ENCODE measurements at places on chromosomes 11 and 22.

GRCh38 chr11:118074785-118075184 is 2.1 kb upstream of the TMPRSS4 start:
- DNase-seq: no peak

- DNase-seq: no peak
These were observed 1.3 kb upstream of the LIMK2 start for GRCh38 chr22:31210556-31211421.

DNA sequence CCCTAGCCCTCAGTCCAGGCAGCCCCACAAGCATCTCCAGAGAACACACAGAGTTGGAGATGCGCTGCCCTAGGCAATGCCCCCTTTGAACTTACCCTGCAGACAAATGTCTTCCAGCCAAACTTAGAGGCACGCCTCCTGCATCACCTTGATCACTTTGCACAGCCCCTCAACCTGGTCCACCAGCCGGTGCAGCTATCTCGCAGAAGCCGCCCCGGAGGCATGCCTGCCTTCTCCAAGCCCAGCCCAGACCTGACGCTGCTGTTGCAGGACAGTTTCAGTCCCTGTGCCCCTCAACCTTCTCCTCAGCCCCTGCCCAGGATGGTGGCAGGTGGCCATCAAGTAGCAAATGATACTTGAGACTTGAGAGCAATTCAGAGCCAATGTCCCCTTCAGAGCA is 16.7 kb upstream of the POU2AF1 start:
- DNase-seq: no peak

DNA sequence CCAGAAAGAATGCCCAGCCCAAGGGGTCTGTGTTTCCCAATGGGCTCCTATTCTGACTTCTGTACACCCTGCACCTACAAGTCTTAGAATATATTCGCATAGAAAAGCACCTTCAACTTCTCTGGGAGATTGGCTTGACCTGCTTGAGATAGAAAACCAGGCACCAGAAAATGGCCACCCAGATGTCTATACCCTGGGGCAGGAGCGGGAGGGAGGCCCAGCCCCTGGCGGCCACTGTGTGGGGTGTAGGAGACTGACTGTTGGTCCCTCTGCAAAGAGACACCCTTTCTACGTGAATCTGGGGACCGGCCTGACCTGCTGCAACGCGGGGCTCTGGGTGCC is 8.5 kb downstream of the DENND6B start:
- DNase-seq: no peak

GRCh38 chr11:132718711-132719671 is 813.3 kb downstream of the OPCML start:
- no peak for DNase-seq

- peak; percentile 12 for DNase-seq
These were observed 906.3 kb downstream of the DLG2 start for GRCh38 chr11:84720706-84721402.

DNA sequence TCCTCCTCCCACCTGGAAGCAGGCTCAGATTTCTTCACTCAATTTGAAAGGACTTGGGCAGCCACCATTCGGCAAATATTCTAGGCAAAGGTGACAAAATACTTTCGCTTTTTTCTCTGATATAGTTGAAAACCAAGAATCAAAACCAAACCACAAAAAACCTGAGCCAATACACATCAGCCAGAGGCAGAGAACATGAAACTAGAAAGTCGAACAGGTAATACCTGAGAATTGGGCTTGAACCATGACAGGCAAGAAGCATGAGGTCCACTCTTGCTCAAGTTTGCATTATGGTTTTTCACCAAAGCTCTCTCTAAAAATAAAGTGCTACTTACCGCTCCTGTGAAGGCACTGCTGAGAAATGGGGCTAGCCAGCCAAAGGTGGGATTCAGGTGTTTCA is 26.2 kb upstream of the LDLRAD3 start:
- DNase-seq: no peak

GRCh38 chr11:78190871-78191538 is 2.3 kb downstream of the USP35 start:
- no peak for DNase-seq

DNA sequence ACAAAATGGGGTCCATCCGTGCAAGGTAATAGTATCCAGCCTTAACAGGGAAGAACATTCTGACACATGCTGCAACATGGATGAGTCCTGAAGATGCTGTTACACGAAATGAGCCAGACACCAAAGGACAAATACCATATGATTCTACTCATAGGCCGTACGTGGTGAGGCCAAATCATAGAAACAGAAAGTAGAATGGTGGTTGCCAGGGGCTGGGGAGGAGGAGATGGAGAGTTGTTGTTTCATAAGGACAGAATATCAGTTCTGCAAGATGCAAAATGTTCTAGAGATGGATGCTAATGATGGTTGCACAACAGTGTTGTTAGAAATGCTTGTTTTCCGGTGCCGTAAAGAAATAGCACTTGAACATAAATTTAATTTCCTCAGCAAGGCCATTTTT is 2.6 kb downstream of the TBX10 start:
- DNase-seq: no peak

- no peak for DNase-seq
These were observed 294.6 kb downstream of the BUD13 start for GRCh38 chr11:116478205-116478604.

GRCh38 chr11:128058580-128059208 is 528.7 kb downstream of the ETS1 start:
- no peak for DNase-seq

DNA sequence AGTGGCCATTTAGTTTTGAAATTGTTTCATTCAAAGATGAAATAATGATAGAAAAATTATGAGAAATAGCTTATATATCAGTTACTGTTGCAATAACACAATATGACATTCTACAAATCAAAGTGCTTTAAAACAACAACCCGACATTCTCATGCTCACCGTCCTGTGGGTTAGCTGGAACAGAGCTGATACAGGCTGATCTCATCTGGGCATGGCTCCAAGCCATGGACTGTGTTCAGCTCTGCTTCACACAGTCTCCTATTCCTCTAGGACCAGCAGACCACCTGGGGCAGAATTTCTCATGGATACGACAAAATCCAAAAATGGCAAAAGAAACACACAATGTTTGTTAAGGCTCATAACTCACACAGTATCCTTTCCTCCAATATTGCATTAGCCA is 178.6 kb downstream of the CNTN5 start:
- DNase-seq: no peak

DNA sequence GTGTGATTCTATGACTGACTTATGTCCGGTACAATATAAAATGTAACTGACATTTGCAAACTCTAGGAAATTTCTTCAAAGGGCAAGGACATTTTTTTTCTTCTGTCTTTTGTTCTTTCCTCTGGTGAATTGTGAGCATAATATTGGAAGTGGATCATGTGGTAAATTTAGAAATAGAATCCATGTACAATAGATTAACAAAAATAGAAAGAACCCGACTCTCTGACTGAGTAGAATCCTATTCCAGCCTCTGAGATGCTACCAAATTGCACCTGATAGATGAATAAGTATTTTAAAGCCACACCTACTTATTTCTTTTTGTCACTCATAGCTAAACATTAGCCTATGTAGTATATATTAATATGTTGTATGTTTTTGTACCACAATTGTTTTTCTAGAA is 860.3 kb downstream of the LUZP2 start:
- DNase-seq: no peak

DNA sequence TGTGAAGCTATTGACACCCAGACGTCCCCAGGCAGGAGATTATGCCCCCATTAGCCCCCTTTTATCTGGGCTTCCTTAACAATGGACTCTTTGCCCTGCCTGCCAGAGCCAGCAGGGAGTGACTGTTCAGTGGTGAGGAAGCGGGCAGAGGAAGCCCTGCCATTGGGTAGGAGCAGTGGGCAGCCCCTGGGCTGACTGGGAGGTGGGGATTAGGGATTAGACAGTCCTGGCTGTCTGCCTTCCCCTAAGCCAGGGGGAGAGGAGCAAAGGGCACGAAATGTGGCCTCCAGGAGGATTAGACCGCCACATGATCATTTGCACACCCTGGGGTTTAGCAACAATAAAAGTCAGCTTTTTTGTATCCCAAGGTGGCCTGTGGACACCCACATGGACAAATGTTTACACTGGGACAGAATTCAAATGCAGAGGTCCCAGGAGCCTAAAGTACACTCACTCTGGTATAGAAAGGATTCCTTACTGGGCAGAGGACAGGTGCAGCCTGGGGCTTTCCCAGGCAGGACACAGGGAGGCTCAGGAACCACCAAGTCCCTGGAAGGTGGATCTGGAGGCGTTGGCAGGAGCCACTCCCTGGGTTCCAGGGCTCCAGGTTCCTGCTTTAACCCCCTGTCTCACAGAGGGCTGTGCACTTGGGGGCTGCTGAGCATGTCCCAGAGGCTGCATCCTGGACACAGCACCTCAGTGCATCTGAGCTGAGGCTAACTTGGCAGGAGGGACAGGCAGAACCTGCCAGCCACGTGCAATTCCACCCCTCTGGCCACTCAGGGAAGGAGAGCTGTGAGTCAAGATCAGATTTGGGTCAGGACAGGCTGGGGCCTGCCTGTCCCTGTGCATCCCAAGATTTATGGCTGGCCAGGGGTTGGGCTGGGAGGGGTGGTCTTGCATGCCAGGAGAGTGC is 2.1 kb downstream of the PNPLA3 start:
- DNase-seq: no peak

- DNase-seq: peak; percentile 42
These were observed 892 bp downstream of the GDPD5 start for GRCh38 chr11:75524665-75525432.

DNA sequence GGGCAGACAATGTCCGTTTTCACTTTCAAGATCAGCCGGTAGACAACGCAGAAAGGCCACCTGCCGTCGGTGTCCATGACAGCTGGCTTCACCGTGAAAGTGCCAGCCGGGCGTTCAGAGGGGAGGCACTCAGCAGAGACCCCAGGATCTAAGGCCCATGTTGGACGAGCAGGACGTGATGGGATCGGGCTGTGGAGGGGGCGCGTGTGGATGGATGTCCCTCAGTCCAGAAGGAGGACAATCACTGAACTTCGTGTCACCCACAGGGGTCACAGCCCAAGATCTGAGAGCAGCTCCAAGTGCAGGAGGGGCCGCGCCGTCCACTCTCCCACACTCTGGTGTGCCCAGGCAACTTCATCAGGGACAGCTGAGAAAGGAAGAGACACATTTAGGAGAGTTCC is 164.4 kb downstream of the BRD1 start:
- no peak for DNase-seq

DNA sequence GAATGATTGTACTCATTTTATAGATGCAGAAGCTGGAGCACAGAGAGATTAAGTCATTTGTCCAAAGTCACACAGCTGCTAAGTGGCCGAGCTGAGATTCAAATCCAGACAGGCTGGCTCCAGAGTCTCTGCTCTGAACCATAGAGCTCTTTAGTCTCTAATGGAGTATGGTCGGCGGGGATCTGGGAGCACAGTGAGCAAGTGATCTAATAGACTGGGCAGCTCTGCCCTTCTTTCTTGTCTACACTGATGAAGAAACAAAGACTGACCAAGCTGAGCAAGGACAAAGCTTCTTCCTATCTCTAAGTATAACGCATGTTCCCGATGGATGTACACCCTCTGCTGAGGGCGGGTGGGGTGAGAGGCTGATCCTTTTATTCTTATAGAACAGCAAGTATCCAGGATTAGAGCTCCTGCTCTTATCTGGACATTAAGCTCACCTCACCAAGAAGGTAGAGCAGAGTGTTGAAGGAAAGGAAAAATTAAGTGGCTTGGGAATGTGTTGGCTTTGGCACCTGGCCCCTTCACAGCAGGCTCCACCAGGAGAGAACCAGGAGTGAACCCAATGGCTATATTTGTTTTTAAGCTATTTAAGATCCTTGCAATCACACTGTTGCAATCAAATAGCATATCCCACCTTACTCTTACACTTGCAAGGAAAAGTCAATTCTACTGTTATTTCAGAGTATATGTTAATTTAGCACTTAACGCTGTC is 68.7 kb downstream of the ETS1 start:
- peak; percentile 64 for DNase-seq

- no peak for DNase-seq
These were observed 1.4 kb upstream of the GAL3ST1 start for GRCh38 chr22:30575859-30576258.

GRCh38 chr11:71147331-71147730 is 105.0 kb downstream of the SHANK2 start:
- no peak for DNase-seq

- DNase-seq: peak; percentile 22
These were observed 156.2 kb upstream of the PDGFD start for GRCh38 chr11:104320097-104320496.

DNA sequence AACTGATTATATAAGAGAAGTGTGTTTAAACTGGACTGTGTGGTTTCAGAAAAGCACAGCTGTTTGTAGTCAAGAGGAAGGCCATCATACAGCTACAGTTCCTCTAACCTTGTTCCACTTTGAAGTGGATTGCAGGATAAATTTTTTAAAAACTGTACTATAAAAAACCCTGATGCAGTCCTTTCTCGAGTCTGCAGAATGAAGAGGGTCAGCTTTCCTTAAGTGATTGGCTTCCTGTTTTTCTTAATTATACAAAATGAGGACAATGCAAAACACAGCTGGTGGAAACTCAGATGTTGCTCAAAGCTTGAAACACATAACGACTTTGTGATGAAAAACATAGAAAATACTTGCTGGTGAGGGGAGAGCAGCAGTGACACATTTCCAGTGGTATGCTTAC is 1060.5 kb downstream of the DLG2 start:
- no peak for DNase-seq

- no peak for DNase-seq
These were observed 826.5 kb downstream of the KCNA4 start for GRCh38 chr11:29190313-29190712.

- no peak for DNase-seq
These were observed 184.2 kb downstream of the FAM76B start for GRCh38 chr11:95605271-95605940.

DNA sequence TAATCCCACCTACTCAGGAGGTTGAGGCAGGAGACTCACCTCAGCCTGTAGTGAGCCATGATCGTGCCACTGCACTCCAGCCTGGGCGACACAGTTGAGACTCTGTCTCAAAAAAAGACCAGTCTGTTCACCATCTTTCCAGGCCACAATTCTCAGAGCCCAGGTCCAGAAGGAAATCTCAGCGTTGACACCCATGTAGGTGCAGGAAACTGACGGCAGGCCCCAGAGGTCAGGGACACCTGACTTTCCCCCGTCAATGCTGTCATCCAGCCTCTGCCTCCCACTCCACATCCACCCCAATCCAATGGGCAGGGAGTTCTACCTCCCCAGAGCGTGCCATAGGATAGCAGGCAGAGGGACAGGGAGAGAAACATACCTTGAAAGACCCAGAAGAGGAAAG is 5.9 kb upstream of the GRK2 start:
- DNase-seq: no peak
